ENCODE measurements at places on chromosomes 4 and X. TPM values are rescaled to one million over a fixed set of nuclear protein-coding genes. Genes with fewer than 3 reads are reported as not detected.

TENM3 gene
- 0.86 TPM for total RNA-seq

FUNDC1 gene
- 24.5 TPM for total RNA-seq

GCNA gene
- 1.7 TPM for total RNA-seq

FGFBP1 gene
- 3.9 TPM for total RNA-seq

HTRA3 gene
- total RNA-seq: 21.2 TPM

CT45A5 gene
- not detected for total RNA-seq

ATRX gene
- total RNA-seq: 18.5 TPM

DDX3X gene
- total RNA-seq: 257 TPM

CTSO gene
- 1.1 TPM for total RNA-seq

PAGE2 gene
- not detected for total RNA-seq

CPZ gene
- 0.17 TPM for total RNA-seq

TCP11X2 gene
- not detected for total RNA-seq

ING2 gene
- total RNA-seq: 11.4 TPM

SPP1 gene
- 200 TPM for total RNA-seq

TEX13C gene
- total RNA-seq: not detected

SH2D1A gene
- not detected for total RNA-seq

LRAT gene
- total RNA-seq: not detected

ACOT9 gene
- 109 TPM for total RNA-seq

ELF4 gene
- total RNA-seq: 28.7 TPM

ZNF518B gene
- total RNA-seq: 3.8 TPM

NFXL1 gene
- 7.9 TPM for total RNA-seq

SSX3 gene
- not detected for total RNA-seq

GYG2 gene
- total RNA-seq: 3.7 TPM

HTN1 gene
- total RNA-seq: not detected

FGD1 gene
- total RNA-seq: 7.2 TPM

SSX4 gene
- not detected for total RNA-seq

SPARCL1 gene
- not detected for total RNA-seq

CMC4 gene
- total RNA-seq: 15.3 TPM

TMSB15B gene
- 6.0 TPM for total RNA-seq

TLR6 gene
- total RNA-seq: 2.3 TPM

PABPC1L2A gene
- not detected for total RNA-seq
